ENCODE measurements at places on chromosomes 13 and 19.

DNA sequence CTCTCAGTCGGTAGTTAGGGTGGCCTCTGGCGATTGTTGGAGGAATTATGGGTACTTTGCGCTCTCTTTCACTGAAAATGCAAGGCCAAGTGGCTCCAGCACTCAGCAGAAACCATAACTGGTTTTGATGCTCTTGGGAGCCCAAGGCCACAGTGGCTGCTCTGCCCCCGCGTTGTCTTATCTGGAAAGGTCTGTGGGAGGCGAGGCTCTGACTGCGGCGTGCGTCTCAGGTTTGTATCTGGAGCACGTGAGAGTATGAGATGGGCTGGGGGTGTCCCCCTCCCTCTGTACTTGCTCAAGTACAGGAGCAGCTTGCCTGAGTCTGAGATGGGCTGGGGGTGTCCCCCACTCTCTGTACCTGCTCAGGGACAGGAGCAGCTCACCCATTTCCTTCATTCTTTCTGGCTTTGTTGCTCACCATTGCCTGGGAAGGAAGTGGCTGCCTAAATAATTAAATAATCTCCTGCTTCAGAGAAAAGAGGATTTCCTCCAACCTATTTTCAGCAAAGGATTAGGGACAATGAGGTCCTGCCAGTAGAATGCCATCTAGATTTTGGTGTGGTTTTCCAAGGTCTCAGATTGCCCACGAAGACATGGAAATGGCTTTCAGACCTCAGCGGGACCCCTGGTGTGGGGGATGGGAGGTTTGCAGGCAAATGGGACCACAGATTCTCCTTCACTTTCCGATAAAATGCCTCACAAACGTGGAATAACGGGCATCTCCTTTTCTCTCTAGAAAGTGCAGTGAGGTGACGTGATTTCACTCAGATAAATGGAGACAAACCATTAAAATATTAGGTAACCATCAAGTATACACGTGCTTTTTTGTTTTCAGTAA is 14.7 kb downstream of the ATP11A start:
- DNase-seq = no peak

GRCh38 chr19:58054901-58055874 is 3.9 kb upstream of the ZNF135 start:
- DNase-seq = no peak

DNA sequence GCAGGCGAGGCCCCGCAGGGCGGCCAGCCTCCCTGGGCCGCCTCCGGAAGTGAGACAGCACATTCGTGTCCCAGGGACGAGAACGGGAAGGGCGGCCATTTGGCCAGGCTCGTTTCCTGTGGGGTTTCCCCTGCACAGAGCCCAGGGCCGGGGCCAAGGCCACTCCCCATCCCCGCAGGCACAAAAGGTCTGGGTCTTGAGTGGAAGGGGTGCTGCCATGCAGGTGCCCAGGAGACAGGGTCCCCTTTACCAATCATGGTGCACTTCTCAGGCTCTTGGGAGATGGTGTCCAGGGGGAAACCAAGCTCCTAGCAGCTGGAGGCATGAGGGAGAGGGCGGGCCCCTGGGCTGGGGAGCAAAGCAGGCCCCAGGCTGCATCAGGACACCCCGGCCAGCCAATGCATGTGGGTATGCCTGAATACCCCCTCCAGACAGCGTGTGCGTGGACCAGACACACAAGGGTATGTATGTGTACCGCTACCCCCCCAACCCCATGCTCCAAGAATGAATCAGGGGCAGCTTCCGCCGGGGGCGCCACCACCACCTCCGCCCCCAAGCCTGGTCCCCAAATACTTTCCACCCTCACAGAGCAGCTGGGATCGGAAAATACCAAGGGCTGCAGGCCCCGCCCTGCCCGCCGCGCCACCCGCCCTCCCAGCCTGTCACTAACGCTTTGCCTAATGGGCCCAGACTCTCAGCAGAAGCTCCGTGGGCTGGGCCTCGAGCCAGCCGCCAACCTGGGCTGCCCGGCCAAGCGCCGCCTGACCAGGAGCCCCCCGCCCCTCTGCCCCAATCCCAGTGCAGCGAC is 37.6 kb upstream of the NANOS3 start:
- peak; percentile 85 for DNase-seq

GRCh38 chr13:73075546-73075945 is 16.7 kb downstream of the KLF5 start:
- no peak for DNase-seq

GRCh38 chr13:111531505-111531904 is 211.1 kb downstream of the TEX29 start:
- no peak for DNase-seq
